Inflammatory macrophage (primary cell): ENCODE measurements at places on chromosomes 2 and 18.

DNA sequence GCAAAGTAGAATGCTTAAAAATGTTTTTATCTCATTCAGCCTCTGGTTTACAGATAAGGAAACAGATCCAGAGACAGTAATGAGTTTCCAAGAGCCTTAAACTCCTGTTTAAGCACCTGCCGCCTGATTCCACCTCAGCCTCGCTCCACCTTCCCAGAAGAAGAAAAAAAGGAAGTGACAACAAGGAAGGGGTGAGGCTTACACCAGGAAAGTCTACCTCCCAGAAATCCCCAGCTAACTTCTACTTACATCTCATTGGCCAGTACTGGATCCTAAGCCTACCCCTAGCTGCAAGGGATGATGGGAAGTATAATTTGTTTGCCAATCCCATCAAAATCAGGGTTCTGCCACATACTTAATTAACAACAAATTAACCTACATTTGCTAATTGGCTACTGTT lies 15.3 kb upstream of the ARID5A start:
- no peak for DNase-seq

DNA sequence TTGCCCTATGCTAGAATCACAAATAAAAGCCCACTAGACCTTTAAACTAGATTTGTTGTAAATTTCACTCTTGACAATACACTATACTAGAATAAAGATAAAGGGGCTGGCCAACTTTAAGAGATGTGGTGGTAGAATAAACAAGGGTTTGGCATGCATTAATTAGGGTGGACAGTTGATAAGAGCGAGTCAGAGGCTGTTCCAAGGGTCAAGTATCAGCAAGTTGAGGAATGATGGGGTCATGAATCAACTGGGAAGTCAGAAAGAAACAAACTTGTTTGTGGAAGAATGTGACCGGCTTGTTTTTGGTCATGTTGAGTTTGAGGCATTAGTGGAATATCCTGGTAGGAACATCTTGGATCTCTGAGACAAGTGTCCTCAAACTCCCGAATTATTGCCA lies 398.3 kb upstream of the TNP1 start:
- no peak for DNase-seq

DNA sequence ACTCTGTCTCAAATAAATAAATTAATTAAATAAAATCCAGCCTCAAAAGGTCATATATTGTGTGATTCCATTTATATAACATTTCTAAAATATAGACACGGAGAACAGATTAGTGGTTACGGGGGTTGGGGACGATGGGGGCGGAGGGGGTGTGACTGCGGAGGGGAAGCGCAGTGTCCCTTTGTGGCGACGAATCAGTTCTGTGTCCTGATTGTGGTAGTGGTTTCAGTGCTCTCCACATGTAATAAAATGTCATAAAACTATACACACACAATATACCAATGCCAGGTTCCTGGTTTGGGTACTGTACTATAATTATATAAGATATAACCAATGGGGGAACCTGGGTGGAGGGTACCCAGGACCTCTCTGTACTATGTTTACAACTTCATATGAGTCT lies 186.4 kb downstream of the ANAPC1 start:
- DNase-seq, result no peak

- no peak for DNase-seq
Observed at GRCh38 chr2:231597627-231598026, 5.0 kb downstream of the TEX44 start.

DNA sequence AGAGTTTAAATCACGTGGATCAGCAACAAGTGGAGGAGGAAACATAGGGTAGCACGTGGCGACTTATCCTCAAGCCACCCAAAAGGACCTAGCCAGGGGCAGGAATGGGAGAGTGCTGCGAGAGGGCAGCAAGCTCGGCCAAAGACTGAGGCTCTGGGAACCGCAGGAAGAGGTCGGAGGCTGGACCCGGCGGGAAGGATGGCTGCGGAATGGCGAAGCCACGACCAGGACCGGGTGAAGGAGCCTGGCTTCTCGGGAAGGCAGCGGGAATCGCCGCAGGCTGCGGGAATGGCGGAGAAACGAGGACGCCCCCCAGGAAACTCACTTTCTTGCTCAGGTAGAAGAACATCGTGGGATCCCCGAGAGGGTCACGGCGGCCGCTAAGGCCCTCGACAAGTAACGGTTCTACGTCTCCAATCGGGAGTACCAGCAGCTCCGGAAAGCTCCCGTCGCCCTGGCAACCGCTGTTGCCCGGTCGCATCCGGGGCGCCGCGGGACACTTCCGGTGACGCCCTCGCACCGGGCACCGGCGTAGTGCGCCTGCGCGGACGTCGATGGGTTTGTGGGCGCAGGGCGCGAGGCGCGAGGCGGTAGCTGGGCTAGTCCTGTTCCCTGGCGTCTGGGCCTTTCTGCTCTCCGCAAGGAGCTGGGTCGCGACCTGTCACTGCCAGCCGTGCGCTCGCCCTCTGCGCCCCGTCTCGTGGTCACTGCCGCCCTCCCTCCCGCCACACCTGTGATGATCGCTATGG lies at the start of gene WDR35:
TSS of gene WDR35 (minus strand) at position 439 of the 749 bp plus-strand sequence. CDS start at position 349, 90 bp downstream.
- peak; percentile 91 for DNase-seq
